Activated naive CD4-positive, alpha-beta T cell treated with Interleukin-2 at 50 U/mL for 16 hours (primary cell): ENCODE measurements at places on chromosomes 1 and 21.

DNA sequence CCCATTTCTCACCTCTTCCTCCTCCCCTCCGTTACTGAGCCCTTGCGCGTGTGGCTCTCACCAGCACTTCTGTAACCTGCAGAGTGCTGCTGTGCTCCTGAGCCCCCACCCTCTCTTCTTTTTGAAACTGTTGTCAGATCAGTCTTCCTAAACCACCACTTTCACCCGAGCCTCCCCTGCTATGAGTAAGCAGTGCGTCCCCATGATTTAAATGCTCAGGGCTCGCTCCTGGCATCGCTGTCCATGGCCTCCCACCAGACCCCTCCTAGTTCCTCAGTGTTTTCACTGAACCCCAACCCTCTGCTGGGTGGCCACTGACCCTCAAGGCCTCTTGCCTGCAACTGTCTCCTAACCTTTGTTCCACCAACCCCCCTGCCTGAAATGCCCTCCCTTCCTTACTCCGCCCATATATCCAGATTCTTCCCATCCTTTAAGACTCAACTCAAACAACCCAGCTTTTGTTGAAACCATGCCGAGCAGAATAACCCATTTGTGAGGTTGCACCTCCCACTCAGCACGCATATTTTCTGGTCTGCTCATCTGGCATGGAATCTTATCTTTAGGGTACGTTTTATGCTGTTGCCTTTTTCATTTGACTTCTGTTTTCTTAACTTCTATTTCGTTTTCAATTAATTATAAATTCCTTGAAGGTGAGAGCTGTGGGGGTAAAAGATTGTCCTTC, 64.5 kb upstream of the FAM3B start:
- DNase-seq, result no peak

DNA sequence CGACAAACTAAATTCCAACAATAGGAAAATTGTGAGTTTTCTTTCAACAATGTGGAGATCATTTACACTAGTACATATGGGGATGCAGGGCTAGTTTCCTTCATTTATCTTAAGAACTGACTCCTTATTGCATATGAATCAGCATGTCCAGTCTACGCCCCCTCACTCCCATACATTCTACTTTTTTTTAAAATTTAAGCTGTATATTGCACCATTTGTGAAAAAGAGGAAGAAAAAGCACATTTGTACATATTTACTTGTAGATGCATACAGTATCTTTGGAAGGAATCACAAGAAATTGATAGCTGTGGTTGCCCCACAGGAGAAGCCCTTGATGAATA, 15.9 kb downstream of the VPS26C start:
- DNase-seq, result no peak

DNA sequence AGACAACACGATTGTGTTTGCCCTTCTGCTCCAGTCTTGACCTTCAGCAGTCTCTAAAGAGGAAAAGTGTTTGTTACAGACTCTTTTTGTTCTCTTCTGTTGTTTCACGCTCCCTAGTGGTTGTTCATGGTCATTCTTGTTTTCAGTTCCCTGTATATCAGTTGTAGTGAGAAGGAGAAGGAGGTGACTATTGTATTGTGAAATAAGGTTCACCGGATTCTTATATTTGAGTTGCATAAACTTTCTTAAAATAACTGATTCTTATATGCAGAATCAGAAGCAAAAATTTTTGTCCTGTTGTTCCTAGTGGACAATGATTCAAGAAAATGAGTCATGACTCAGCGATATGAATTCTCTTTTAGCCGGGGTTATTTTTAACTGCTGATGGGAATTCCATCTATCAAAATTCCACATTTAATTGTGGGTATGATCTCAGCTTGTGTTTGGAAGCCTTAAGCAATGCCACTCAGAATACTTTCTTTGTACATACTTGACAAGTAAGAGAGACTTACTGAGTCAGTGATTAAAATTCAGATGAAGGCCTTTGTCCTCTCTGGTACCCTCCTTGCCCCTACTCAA, 152.2 kb downstream of the CLEC20A start:
- no peak for DNase-seq

- DNase-seq, result no peak
Observed at GRCh38 chr1:54350360-54350759, 55.8 kb downstream of the SSBP3 start.

GRCh38 chr1:244254467-244254866, 197.2 kb downstream of the ADSS2 start:
- no peak for DNase-seq

DNA sequence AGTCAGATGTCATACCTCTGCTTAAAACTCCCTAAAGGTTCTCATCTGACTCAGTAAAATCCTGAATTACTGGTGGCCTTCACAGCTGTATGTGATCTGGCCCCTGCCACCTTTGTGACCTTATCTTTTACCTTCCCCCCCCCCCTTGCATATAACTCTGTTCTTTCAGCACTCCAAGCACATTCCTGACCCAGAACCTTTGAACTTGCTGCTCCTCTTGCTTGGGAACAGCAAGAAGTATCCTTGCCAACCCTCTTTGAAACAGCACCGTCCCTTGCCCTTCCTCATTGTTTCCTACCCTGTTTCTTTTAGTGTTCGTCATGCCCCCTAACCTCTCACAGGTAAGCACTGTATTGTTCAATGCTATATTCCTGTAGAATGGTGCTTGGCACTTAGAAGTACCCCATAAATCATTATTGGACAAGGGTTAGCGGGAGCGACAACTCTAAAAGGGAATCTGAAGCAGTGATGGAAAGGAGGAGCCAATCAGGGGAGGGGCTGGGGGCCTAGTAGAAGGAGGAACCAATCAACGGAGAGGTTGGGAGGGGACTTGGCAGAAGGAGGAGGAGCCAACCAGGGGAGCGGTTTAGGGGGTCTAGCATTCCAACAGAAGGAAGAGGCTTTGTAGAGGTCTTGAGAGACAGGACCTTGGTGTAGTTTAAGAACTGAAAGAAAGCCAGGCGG, 13.9 kb downstream of the CACHD1 start:
- DNase-seq, result no peak

DNA sequence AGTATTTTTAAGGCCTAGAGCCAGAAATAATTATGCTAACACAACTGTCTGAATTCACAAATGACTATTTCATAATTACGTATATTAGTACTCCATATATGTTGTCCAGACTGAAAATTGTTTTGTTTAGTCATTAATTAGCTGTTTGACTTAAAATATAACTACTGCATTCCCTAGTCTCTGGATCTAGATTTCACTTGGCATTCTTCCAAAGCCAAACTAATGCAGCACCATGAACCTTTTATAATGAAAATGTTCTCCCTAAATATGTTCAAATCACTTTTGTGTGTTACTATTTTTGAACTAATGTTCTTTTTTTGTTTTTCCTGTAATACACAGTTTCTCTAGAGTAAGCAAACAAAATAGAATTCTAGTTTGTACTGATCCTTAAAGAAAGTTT, 46.1 kb downstream of the CAMTA1 start:
- DNase-seq, result no peak

- peak; percentile 63 for DNase-seq
Observed at GRCh38 chr1:205229399-205229871, 1.7 kb downstream of the TMCC2 start.

GRCh38 chr1:78672428-78672827, 22.8 kb downstream of the IFI44 start:
- no peak for DNase-seq

- no peak for DNase-seq
Observed at GRCh38 chr1:212313616-212314015, 28.4 kb downstream of the PPP2R5A start.

DNA sequence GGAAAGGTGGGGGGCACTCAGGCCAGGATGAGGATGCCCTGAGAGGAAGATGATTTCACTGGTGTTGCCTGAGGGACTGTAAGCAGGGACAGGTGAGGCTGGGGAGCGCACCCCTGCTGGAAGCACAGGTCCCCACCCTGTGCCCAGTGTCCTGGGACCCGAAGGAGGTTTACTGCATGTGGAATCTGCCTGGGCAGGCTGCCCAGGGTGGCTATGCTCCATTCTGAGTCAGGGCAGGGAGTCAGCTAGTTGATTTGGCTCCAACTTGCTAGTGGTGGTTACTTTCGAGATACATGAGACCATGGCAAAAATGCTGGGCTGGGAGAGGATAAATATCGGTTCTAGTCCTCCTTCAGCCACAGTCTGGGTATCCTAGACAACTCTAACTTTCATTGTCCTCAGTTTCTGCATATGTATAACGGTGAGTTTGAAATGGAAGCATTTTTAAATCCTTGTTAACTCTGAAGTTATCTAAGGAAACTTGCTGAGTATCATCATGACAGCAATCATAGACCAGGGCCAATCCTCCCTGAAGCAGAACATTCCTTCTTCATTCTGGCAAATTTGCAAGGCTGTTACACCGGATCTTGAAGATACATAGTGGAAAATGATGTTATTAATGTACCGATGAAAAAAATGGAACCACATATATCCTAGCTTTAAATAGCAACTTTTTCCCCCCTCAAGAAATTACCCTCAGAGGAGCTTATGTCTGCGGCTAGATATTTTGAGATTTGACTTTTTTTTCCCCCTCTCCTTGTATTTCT, 7.7 kb downstream of the TLR5 start:
- no peak for DNase-seq
